ENCODE measurements at places on chromosomes 2 and 18.

- DNase-seq, result no peak
Observed at GRCh38 chr2:27086724-27087593, at the start of gene KHK. TSS of gene KHK (plus strand) at chr2:27086772. CDS start at chr2:27087260, 488 bp downstream.

GRCh38 chr2:32484937-32485336 is 128.1 kb downstream of the BIRC6 start:
- DNase-seq, result no peak

GRCh38 chr18:55249550-55249949 is 290.3 kb upstream of the CCDC68 start:
- DNase-seq, result no peak

- DNase-seq, result no peak
Observed at GRCh38 chr2:3612639-3613523, 18.0 kb downstream of the COLEC11 start.

DNA sequence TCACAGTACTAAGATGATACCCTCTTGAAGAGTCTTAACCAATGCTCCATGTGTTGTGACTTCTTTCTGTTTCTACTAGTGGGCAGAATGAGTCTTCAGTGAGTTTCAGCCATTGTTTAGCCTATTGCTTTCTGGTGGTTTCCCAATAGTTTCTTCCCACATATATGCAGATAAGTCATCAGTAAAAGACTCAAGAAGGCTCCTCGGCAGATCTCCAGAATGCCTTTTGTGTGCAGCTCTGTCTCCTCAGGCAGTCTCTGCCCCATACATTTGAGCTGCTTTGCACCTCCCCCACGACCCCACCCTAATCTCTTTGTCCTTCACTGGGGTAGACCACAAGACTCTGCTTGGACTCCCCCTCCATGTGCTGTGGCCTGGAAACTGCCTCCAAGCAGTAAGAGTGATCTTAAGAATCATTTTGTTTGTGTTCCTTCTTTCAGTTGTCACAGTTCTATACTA is 71.6 kb upstream of the CHRNA1 start:
- peak; percentile 54 for DNase-seq
